ENCODE measurements at places on chromosomes 2 and 18.

GRCh38 chr2:166373951-166374350, 1.8 kb downstream of the SCN9A start:
- DNase-seq, result no peak

DNA sequence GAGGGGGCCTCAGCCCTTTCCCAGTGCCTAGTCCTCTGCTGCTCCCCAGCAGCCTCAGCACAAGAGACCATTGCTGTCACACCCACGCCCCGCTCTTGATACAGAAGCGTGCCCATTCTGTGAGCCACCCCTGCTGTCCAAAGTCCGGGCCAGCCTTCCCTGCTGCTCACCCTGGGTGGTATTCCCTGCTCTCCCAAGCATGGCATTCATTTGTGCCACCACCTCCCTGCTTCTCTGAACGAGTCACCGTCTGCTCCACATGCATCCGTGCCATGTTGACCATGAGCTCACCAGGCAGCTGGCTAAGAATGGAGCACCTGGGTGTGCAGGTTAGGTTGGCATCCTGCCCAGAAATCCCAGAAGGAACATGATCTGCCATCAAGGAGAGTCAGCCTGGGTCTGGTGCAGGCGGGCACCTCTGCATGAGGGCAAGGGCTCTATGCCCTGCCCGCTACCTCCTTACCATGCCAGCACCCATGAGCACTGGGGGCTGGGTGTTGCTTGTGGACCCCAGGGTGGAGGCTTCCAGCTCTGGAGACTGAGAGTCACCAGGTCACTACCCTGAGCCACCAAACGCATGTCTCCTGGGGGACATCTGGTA, 63.0 kb downstream of the TWIST2 start:
- DNase-seq, result no peak

- no peak for DNase-seq
These were observed 73.0 kb upstream of the YWHAQ start for GRCh38 chr2:9703701-9704221.

DNA sequence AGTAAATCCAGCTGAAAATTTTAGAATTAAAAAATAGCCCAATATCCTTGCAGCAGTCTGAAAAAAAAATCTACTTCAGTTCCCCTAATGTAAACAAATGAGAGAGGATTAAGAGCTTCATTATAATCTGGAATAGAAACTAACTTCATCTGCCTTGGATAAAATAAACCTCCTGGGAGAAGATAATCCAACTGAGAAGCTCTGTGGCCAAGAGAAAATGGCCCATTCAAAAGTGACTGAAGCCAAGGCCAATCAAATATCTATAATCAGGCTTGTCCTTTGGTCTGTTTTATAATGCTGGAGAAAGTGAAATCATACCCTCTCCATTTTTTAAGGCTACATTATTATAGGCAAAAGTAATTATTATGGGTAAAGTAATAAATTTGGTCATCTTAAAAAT, 110.0 kb downstream of the NEB start:
- DNase-seq, result no peak

- DNase-seq, result no peak
These were observed 297.6 kb downstream of the PARD3B start for GRCh38 chr2:204842661-204843485.

- DNase-seq, result no peak
These were observed 191.2 kb downstream of the NCKAP5 start for GRCh38 chr2:133377021-133377481.
